ENCODE measurements at places on chromosomes 11 and 22. TPM values are rescaled to one million over a fixed set of nuclear protein-coding genes. Genes with fewer than 3 reads are reported as not detected.

Gene SUSD2
- total RNA-seq = 0.21 TPM

Gene GNAZ
- total RNA-seq = 1.1 TPM

Gene CBL
- total RNA-seq = 25.3 TPM

DNA sequence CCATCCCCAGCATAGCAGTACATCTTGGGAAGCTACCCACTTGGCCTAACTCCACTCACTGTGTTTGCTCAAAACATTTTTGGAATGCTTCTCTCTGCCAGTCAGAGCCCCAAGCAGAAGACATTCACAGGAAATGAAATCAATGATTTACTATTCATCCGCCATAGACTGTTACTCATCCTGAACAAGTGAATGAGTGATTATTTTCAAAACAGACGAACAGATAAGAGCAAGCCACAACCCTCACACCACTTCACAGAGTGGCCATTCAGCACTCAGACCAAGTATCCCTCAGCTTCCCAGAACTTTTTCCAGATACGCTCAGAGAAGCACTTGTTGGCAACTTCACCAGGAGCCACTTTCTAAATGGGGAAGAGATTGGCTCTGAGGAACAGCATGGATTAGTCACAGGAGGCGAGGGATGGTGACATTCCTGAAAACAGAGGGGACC is 13.0 kb upstream of the UBASH3B start:
- H3K4me3 ChIP-seq = no peak overlapping the region
- H3K36me3 ChIP-seq = no peaks in the 10 kb centered on the region
- H3K27ac ChIP-seq = no peak overlapping the region
- H3K27me3 ChIP-seq = no peaks in the 10 kb centered on the region
- H3K4me1 ChIP-seq = peaks cover 3% of the 10 kb centered on the region

DNA sequence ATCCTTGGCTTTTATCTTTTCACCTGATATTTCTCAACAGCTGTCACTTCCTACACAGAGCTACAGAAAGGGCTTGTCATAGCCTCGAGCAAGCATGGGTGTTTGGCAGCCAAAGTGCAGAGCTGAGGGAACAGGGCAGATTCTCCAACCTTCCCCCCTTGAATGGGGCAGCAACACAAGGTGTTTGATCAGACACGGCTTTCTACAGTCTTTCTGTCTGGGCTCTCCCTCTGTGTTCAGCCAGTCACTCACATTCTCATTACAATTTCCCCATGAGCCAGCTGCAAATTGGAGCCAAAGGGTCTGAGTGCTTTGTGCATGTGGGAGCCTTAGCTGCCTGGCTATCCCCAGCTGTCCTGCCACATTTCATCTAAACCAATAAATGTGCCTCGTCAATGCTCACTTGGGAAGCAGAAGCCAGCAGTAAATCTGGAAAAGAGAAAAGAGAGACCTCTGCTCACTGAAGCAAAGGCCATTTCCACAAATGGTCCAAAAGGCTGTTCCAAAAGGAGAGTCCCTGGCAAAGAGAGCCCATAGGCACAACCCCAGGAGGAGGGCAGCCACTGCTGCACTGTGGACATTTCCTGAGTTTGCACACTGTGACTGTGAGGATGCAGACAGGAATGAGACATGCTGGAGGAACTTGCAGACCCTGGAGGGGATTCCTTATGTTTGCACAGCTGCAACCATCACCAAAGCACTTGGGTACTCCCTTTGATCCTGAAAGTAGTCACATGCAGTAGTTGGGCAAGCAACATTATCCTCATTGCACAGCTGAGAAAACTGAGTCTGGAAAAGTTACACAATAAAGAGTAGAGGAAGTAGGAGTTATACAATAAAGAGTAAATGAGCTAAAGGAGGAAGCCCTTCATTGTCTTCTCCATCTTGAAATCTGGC is 186.8 kb downstream of the FAM181B start:
- no peak for DNase-seq
- H3K27me3 ChIP-seq = no peaks in the 10 kb centered on the region
- H3K27ac ChIP-seq = no peak overlapping the region
- H3K4me3 ChIP-seq = no peak overlapping the region
- no peaks in the 10 kb centered on the region for H3K4me1 ChIP-seq
- H3K36me3 ChIP-seq = no peaks in the 10 kb centered on the region

Measured in activated naive CD4-positive, alpha-beta T cell treated with anti-CD3 and anti-CD28 coated beads for 36 hours (primary cell).